NCI-H1105 treated with DMSO at 0.1 percent for 48 hours (cell line): ENCODE measurements at places on chromosomes 12 and 14.

DNA sequence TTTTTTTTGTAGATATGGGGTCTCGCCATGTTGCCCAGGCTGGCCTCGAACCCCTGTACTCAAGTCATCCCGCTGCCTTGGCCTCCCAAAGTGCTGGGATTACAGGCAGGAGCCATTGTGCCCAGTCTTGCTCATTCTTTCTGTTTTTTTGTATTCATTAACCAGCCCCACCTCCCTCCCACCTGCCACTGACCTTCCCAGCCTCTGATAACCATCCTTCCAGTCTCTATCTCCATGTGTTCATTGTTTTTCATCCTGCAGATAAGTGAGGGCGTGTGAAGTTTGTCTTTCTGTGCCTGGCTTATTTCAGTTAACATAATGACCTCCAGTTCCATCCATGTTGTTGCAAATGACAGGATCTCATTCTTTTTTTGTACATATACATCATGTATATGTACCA, 19.0 kb downstream of the MYL2 start:
- DNase-seq: no peak

DNA sequence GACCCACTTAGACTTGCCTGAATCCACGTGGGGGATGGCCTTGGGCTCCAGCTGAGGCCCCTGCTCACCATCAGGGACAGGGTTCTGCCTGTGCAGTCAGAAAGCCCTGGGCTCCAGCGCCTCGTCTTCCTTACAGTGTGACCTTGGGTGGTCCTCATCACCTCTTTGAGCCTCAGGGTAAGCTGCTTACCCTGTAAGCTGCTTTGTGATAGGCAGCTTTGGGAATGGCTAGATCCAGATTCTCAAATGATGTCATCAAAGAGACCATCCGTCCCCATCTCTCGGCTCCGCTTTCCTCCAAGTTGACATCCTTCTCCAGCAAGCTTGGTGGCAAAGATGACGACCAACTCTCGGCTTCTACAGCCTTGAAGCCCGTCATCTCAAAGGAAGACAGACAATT, 127.0 kb downstream of the ADCK1 start:
- no peak for DNase-seq

GRCh38 chr12:132734206-132734605, 23.6 kb downstream of the PGAM5 start:
- DNase-seq: no peak

DNA sequence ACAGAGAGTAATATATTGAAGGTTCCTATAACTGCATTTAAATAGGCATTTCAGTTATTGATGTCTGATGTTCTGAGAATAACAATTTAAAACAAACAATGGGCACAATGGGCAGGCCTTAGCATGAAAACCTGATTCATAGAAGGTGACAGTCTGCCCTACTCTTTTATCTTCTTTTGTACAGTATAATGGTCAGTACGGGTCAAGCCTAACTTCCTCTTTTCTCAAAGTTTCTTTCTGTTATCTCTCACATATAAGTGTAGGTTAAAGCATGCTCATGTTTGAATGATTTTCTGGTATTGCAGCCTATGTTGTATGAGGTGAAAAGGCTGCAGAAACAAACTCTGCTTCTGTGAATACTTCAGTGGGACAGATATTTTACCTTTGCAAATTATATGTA, 14.2 kb downstream of the FKBP3 start:
- no peak for DNase-seq

GRCh38 chr14:61632807-61633206, 62.5 kb upstream of the HIF1A start:
- no peak for DNase-seq

DNA sequence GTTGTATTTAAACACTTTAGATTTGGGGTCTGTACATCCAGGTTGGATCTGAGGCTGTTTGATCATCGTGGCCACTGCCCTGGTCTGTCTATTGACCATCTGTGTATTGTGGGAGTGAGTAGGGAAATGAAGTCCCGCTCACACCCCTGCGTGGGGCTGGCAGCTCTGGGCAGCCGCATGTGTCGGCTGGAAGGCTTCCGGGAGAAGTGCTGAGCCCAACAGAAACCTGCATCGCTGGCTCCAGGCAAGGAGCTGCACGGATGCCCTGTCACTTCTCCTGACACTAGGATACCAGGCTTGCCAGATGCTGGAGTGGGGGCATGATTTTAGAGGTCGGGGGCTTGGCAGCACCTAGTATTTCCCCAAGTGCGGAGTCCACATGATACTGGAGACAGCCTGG, 93.6 kb downstream of the PHETA1 start:
- DNase-seq: no peak

GRCh38 chr12:88970740-88971139, 381.6 kb downstream of the DUSP6 start:
- no peak for DNase-seq

- no peak for DNase-seq
Observed at GRCh38 chr14:103091041-103091882, 3.3 kb upstream of the EXOC3L4 start.

- no peak for DNase-seq
Observed at GRCh38 chr14:85438481-85438942, 91.4 kb upstream of the FLRT2 start.

GRCh38 chr14:98711453-98711852, 560.5 kb downstream of the BCL11B start:
- no peak for DNase-seq

DNA sequence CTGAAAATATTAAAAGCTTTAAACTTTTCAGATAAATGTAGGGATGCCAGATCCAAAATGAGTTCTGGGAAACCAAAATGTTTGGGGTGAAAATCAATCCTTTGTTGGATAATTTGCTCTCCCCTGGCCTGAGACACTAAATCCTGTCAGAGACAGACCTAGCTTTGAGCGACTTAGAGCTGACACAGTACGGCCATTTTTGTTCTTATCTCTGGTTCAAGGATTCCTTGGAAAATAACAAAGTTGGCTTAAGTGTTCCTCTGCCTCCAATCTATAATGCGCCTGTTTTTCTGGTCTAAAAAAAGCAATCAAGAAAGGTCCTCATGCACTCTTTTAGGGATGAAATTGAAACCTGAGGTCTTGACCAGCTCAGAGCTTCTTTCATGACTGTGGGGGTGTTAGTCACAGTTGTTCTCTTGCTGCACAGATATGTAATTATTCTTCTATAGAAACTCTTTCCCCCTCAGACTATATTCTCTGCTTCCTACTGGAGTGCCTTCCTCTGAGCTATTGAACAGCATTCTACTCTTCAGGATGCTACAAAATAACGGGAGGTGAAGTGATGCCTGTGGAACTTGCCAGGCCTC, 52.3 kb upstream of the EGLN3 start:
- no peak for DNase-seq

DNA sequence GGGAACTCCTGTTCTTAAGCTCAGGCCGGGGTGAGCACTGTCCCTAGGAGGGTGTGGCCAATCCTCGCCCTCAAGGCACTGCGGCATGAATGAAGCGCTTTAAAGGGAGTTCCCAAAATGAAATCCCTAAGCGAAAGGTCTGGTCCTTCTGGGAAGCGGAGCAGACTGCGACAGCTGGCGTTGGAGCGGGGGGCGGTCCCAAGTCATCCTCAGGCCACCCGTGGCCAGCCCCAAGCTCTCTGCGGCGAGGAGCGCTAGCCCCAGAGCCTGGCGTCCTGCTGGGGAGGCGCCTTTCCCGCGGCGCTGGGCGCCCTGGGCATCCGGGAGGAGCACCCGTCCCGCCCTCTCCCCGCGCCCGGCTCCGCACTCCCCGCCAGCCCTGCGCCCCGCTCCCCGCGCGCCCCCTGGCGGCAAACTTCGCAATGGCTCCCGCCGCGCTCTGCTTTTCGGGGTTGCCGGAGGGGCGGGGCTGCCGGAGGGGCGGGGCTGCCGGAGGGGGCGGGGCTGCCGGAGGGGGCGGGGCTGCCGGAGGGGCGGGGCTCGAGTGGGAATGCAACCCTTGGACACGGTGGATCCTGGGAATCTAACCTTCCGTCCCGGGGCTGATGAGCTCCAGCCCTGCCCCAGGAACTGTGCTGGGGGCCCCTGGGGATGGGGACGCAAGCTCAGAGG, 25.4 kb downstream of the ZBTB42 start:
- DNase-seq: peak; percentile 71
